Psoas muscle (tissue), 8 donors: ENCODE measurements at places on chromosomes 5 and 9. TPM values are rescaled to one million over a fixed set of nuclear protein-coding genes. Genes with fewer than 3 reads are reported as not detected.

DNA sequence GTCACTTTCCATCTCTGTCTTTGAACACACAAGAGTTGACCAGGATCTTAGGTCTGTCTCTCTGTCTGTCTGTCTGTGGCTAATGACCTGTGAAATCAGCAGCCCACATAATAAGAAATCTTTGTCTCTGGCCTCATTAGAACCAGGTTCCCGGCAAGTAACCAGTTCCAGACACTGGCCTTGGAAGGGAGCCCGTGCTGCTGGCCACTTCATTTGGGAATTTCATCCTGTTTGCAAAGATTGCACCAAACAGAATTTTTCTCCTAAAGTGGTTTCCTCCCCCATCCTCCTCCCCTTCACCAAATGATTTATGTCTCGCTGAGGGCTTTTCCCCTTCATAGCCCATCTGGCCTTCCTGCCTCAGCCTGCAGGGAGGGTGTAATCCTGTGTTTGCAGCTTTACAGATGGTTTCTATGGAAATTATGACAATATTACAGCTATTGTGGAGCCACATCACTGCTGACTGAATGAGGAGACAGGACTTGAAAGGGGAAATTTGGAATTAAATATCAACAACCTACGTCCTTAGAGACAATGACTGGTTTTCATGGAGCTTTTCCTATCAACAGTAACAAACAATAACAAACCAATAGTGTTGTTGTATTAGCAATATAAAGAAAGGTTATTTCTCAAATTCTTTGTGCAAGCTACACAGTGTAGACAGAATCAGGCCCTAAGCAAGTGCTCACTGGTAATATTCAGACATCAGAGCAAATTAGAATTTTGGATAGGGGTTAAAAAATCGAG, 25.7 kb downstream of the DPYSL3 start:
- H3K4me3 ChIP-seq: no peak overlapping the region
- H3K36me3 ChIP-seq: no peaks in the 10 kb centered on the region
- peak; percentile 87 for DNase-seq
- no peaks in the 10 kb centered on the region for H3K4me1 ChIP-seq
- peak overlapping the region; percentile 55 for H3K27ac ChIP-seq

DNA sequence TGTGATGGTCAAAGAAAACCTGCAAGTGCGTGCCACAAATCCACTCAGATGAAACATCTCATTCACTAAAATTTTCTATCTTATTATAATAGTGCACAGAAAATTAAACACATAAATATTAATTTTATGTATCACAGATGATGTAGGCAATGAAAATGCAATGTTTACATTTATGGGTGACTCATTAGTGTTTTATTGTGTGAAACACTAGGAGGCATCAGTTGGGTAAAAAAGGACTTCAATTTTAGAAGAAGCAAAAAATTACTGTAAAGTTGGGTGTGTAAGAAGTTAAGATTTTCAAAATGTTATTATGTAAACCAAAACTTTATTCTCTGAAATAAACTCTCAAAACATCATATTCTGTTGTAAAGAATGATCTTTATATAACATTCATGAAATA, 4.0 kb downstream of the MEF2C start:
- H3K36me3 ChIP-seq: peaks cover 10% of the 10 kb centered on the region
- peak overlapping the region; percentile 76 for H3K4me3 ChIP-seq
- H3K4me1 ChIP-seq: peaks cover 58% of the 10 kb centered on the region
- no peak for DNase-seq
- H3K27me3 ChIP-seq: no peaks in the 10 kb centered on the region

- no peaks in the 10 kb centered on the region for H3K4me1 ChIP-seq
- H3K27ac ChIP-seq: no peak overlapping the region
- H3K27me3 ChIP-seq: no peaks in the 10 kb centered on the region
These were observed 57.5 kb upstream of the ADRB2 start for GRCh38 chr5:148768806-148769415.

- H3K36me3 ChIP-seq: no peaks in the 10 kb centered on the region
- no peak for DNase-seq
- H3K4me3 ChIP-seq: no peak overlapping the region
These were observed 360.6 kb upstream of the GRAMD2B start for GRCh38 chr5:126062398-126063221.

DNA sequence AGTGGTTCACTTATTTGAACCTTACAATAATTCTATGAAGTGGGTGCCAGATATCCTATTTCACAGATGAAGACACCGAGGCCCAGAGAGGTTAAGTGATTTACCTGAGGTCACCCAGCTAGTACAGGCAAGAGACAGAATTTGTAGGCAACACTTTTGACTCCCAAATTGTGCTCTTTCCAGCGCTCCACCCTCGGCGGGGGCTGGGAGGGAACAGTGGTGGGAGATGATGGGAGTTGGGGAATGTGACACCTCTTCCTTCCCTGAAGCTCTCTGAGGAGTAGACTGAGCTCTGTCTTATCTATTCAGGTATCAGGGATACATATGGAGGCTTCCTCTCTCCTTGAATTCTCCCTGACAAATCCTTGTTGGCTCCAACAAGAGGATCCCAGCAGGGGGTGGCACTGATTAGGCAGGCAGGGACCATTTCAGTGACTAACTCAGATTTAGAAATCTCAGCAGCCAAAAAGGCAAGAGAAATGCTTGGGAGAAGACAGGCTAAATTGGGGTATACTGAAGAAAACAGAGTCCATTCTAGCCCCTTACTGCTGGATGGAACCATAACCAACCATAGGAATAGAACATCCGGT, 95.8 kb upstream of the PANK3 start:
- H3K36me3 ChIP-seq: no peaks in the 10 kb centered on the region
- no peaks in the 10 kb centered on the region for H3K4me1 ChIP-seq
- DNase-seq: no peak
- H3K27ac ChIP-seq: no peak overlapping the region
- no peak overlapping the region for H3K4me3 ChIP-seq
- H3K27me3 ChIP-seq: no peaks in the 10 kb centered on the region

DNA sequence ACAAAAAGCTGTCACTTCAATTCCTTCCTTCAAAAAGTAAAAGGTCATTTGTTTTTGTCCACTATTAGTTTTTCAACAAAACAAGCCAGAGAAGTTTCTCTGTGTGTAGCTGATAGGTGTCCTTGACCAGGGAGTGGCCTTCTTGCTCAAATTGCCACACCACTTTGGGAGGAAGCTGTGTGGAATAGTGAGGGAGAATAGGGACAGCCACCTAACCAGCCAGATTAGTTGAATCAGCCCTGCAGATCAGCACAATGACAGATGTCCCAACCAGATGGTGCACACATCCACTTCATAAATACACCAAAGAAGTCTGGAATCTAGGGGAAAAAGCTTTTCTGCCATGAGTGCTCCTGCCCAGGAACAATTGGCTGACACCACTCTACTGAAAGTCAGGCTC, 37.2 kb downstream of the NREP start:
- no peak for DNase-seq
- H3K27me3 ChIP-seq: no peaks in the 10 kb centered on the region
- H3K4me3 ChIP-seq: no peak overlapping the region
- no peak overlapping the region for H3K27ac ChIP-seq

DNA sequence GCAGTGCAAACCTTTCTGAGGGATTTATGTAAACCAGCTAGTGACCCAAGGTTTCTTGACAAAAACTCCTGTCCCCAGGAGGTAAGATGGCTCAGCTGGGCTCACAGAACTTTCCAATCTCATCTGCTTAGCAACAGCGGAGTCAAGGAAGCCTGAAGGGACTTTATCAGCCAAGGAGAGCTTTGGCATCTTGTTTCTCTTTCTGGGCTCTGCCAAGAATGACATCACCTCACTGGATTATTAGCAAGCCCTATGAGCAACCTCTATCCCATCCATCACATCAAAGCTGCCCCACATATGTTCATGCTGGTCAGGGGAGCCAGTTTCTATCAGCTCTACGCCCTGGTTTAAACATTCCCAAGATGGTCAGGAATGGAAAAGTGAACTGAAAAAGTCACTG, 461.3 kb downstream of the ENC1 start:
- H3K4me3 ChIP-seq: no peak overlapping the region
- H3K27ac ChIP-seq: no peak overlapping the region
- DNase-seq: no peak

SLC45A2 gene
- total RNA-seq: not detected

RASEF gene
- total RNA-seq: not detected

GRCh38 chr5:149581931-149582768, 852 bp downstream of the ARHGEF37 start:
- H3K27ac ChIP-seq: peak overlapping the region; percentile 92
- H3K4me3 ChIP-seq: peak overlapping the region; percentile 78
- no peaks in the 10 kb centered on the region for H3K36me3 ChIP-seq

DNA sequence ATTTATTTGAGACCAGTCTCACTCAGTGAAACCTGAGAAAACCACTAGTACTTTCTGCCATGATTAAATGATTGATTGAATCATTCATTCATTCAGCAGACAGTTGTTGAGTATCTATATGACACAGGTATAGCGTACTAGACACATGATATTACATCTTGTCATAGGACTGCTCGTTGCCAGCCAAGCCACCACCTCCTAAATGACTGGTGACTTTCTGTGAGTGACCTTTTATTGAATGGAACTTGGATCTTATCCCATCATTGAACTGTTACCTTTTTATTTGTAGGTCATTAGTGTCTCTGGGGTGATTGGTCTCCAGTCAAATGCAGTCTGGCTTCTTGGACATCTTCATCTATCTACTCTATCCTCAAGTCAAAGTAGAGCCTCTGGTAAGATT, 80.7 kb downstream of the HACD4 start:
- peaks cover 5% of the 10 kb centered on the region for H3K36me3 ChIP-seq
- H3K4me1 ChIP-seq: no peaks in the 10 kb centered on the region
- H3K4me3 ChIP-seq: no peak overlapping the region
- DNase-seq: no peak
- H3K27ac ChIP-seq: no peak overlapping the region

GRCh38 chr5:96855031-96855872, 21.0 kb upstream of the ERAP2 start:
- H3K36me3 ChIP-seq: no peaks in the 10 kb centered on the region
- H3K27ac ChIP-seq: peak overlapping the region; percentile 60
- no peak for DNase-seq
- H3K4me3 ChIP-seq: no peak overlapping the region
- H3K4me1 ChIP-seq: peaks cover 5% of the 10 kb centered on the region

DNA sequence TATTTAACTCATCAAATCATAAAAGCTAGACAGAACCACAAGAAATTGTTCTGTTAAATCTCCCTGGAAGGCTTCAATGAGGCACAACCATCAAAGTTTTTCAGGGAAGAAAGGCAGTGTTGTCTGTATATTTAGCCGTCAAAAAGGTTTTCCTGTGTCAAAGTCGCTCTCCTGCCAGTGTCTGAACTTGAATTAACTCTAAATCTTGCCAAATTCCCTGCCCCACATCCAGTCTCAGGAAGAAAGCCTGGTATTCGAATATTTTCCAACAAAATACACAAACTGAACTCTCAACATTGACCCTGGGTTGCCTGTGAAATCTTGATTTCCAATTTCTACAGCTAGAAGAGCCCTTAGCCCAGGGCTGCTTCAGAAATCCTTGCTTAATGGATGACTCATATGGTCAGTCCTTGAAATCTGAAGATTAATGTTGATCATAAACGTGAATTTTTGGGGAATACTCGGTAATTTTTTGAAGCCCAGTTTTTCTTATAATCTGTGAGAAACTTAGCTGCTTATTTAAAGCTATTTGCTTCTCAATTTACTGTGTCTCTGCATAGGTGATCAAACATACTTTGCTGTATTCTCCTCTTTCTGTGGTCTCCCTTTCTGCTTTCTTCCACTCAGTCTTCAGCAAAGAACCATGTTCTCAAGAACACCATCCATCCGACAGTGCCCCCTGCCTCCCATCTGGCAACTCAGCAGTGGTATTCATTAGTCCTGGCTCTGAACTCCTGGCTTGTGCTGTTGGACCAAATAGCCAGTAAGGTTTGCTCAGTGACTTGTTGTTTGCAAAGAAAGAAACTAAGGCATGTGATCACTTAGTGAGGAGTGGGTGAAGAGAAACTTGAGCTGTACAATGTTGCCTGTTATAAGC, 58.9 kb downstream of the NREP start:
- no peaks in the 10 kb centered on the region for H3K36me3 ChIP-seq
- H3K4me3 ChIP-seq: no peak overlapping the region
- no peaks in the 10 kb centered on the region for H3K27me3 ChIP-seq
- no peaks in the 10 kb centered on the region for H3K4me1 ChIP-seq
- DNase-seq: no peak

SOWAHA gene
- not detected for total RNA-seq

- DNase-seq: no peak
- no peaks in the 10 kb centered on the region for H3K36me3 ChIP-seq
- H3K27ac ChIP-seq: no peak overlapping the region
- H3K4me1 ChIP-seq: no peaks in the 10 kb centered on the region
These were observed 127.1 kb downstream of the MRPS30 start for GRCh38 chr5:44935871-44936270.

FOXI1 gene
- not detected for total RNA-seq

DNA sequence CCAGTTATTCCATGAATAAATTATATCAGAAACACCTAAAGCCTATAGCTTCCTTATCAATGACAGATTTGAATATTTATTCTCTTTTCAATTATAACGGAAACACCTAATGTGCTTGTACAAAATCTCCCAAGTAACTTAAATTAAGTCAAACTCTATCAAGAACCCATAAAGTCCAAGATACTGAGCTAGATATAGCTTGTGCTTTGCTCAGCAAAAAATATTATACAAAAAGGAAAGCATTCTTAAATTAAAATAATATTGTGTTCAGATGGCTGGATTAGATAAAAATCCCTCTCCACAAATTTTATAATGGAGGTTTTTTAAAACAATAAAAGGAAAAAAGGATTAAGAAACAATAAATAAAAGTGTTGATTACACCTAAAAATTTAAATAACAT, 23.7 kb downstream of the NADK2 start:
- no peak for DNase-seq
- H3K27ac ChIP-seq: no peak overlapping the region
- no peak overlapping the region for H3K4me3 ChIP-seq

DNA sequence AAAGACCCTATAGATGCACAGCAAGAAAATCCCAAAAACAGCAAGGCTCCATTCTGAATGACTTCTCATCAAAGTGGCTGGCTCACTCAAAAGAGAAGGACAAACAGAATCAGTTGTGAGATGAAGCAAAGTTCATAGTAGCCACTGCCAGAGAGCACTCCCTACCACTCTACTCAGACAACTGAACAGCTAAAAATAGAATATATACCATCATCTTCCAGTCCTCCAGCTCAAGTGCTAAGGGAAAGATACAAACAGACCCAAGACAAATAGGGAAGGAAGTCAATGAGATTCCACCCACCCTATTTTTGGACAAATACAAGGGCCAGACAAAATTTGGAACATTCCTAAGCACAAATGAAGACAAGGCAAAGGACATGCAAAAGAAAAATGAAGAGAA, 20.6 kb downstream of the GNAQ start:
- peaks cover 33% of the 10 kb centered on the region for H3K4me1 ChIP-seq
- H3K4me3 ChIP-seq: no peak overlapping the region
- no peaks in the 10 kb centered on the region for H3K36me3 ChIP-seq
- no peaks in the 10 kb centered on the region for H3K27me3 ChIP-seq
- DNase-seq: no peak

GRCh38 chr9:114386886-114387679, 699 bp downstream of the AKNA start:
- no peaks in the 10 kb centered on the region for H3K36me3 ChIP-seq
- peaks cover 18% of the 10 kb centered on the region for H3K4me1 ChIP-seq
- no peaks in the 10 kb centered on the region for H3K27me3 ChIP-seq
- H3K4me3 ChIP-seq: peak overlapping the region; percentile 63
- DNase-seq: no peak
- peak overlapping the region; percentile 65 for H3K27ac ChIP-seq

DOCK8 gene
- total RNA-seq: 2.6 TPM

FOXE1 gene
- not detected for total RNA-seq

GRCh38 chr5:142753116-142753631, 17.0 kb upstream of the ARHGAP26 start:
- peak; percentile 81 for DNase-seq
- peak overlapping the region; percentile 56 for H3K27ac ChIP-seq
- no peak overlapping the region for H3K4me3 ChIP-seq
- H3K4me1 ChIP-seq: peaks cover 12% of the 10 kb centered on the region

FOXD4 gene
- 0.27 TPM for total RNA-seq
